ENCODE measurements at places on chromosomes 13 and 19.

GRCh38 chr13:99033814-99034213 lies 56.0 kb upstream of the DOCK9 start:
- DNase-seq: no peak

DNA sequence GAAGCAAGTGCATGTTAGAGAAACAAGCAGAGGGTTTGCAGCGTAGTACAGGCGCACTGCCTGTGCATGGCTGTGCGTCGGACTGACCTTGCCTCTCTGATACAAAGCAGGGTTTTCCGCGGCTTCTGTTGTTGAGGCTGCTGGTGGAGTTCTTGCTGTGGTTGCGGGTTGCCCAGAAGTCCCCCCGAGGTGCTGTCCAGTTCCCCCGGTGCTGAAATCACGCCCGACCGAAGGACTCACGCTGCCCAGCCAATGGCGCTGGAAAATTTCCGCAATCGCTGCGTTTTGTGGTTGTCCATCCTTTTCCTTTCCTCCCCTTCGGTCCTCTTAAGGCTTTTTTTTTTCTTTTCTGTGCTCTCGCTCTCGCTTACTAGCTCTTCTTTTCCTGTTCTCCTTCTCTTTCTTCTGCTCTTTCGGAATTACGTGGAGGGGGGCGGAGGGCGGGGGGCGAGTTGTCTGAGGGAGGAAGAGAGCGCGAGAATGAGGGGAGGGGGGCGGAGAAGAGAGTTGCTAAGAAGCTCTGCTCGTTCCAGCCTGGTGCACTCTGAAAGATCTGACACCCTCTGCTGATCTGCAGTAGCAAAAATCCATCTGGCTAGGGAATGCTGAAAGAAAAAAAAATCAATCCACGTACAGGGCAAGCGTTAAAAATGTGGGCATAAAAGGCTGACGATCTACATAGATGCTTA lies at the start of gene SLITRK1:
Gene SLITRK1 (minus strand): TSS at position 558 of the 689 bp plus-strand sequence. CDS start 967 bp downstream, outside the sequence.
- DNase-seq: no peak

DNA sequence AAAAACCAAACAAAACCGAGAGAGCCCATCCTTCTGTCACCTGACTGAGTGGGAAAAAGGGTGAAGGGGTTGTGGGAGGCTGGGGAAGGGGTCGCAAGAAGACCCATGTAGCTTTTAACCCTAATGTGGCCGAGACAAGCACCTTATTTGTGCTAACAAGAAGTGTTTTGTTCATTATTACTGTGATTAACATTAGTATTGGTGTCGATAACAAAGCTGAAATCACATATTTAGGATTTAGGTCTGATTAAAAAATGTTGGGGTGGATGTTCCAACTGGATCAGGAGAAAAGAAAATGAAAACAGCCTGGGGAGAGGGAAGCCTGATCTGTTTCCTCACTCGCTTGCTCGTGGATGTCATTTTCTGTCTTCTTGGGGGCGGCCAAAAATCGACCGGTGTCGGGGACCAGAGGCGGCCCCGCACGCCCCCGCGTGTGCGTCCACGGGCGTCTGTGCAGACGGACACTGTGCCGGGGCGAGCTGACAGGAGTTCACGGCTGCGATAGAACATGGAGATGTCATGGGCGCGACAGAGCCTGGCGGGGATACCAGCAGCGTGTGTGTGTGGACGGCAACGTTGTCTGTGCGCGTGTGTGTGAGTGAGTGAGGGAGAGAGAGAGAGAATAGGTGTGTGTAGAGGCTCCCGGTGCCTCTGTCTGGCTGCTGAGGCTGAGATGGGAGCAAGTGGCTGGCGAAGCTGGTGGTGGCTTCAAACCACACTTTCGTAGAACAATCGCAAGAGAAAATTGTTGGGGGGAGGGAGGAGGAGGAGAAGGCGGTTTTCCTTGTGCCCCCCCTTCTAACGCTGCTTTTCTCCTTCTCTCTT lies 29.1 kb downstream of the NFIX start:
- DNase-seq: no peak

GRCh38 chr13:76799696-76800095 lies 86.5 kb downstream of the KCTD12 start:
- no peak for DNase-seq

GRCh38 chr13:22536851-22537250 lies 643.9 kb upstream of the SGCG start:
- DNase-seq: no peak

DNA sequence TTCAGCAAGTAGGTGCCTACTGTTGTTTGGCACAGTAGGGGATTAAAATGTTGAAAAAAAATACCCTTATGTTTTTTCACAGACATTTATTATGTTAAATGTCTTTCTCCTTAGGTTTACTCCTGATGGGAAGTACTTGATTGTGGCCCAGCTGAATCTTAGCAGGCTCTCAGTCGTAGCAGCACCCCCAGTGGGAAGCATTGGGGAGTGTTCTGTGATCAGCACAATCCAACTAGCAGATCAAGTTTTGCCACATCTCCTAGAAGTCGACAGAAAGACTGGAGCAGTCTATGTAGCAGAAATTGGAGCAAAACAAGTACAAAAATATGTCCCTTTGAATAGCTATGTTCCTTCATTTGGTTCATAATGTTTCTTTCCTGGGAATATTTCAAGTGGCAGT lies 9.3 kb downstream of the NHLRC3 start:
- DNase-seq: peak; percentile 83

DNA sequence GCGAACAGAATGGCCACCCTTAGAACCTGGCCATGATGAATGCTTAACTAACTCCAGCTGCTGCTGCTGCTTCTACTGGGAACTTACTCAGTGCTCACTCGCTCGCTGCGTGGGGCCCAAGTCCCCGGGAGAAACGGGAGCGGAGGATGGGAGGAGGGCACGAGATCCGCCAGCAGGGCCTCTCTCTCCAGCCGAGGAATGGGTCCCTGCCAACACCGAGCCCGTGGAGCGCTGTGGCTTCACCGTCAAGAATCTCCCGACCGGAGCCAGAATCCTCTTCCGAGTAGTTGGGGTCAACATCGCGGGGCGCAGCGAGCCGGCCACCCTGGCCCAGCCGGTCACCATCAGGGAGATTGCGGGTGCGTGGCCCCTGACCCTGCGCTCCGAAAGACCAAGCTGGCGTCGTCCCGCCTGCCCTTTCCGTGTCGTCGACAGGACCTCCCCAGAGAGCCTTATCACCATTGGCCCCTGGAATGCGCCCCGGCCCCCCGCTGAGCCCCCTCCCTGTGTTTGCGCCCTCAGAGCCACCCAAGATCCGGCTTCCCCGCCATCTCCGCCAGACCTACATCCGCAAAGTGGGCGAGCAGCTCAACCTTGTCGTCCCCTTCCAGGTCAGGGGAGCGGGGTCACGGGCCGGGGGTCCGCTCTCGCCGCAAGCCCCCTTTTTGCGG lies 17.8 kb upstream of the EMC10 start:
- DNase-seq: no peak

DNA sequence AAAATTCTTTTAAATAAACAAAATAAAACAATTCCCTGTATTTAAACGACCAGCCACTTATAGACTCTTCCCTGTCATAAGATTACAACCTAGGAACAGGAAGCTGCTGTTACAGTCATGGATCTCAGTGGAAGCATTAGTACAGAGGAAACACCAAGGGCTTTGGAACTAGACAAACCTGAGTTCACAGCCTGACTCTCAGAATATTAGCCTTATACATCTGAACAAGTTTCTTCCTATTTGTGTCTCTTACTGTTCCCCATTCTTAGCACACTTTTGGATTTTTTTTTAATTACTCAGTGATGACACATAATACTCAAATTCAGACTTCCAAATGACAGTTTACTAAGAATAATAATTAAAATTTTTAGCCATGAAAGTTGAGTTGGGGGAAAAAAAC lies 46.1 kb downstream of the ZDHHC20 start:
- DNase-seq: no peak

DNA sequence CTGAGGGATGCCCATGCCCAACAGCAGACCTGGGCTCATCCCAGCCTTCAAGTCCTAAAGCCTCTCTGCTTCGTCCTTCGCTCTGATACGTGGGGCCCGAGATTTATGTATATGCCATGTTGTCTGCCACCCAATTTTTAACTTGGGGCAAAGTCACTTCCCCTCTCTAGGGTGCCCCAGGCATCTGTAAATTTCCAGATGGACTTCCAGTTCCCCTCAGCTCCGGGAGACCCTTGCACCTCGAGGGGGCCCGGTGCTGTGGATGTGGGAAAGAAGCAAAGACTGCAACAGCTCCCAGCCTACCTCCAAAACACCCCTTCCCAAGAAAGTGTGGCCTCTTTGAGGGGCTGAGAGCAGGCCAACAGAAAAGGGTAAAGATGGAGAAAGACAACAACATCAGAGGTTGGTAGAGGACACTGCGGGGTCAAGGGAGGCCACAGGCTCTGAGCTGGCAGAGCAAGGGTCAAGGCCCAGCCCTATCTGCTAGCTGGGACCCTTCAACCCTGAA lies 97.4 kb downstream of the STK24 start:
- DNase-seq: no peak

- peak; percentile 72 for DNase-seq
Observed at GRCh38 chr19:52343548-52343947, 7.5 kb downstream of the ZNF610 start.

- no peak for DNase-seq
Observed at GRCh38 chr19:4557971-4558941, 1.2 kb downstream of the SEMA6B start.

DNA sequence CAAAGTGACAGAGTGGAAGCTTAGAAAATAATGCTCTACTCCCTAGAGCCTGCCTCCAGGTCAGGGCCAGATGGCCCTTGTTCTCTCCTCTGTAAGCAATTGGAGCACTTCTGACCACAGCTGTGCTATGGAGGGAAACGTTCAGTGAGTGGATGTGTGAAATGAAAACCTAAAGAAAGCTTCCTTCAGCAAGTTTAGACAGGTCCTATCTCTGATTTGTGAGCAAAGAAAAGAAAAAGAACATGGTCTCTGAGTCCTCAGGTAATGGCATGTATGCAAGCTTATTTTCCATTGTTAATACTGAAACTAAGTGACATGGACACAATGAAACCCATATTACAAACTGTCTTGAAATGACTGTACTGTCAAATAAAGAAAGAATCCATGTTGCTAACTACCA lies 1486.8 kb downstream of the EFNB2 start:
- no peak for DNase-seq

DNA sequence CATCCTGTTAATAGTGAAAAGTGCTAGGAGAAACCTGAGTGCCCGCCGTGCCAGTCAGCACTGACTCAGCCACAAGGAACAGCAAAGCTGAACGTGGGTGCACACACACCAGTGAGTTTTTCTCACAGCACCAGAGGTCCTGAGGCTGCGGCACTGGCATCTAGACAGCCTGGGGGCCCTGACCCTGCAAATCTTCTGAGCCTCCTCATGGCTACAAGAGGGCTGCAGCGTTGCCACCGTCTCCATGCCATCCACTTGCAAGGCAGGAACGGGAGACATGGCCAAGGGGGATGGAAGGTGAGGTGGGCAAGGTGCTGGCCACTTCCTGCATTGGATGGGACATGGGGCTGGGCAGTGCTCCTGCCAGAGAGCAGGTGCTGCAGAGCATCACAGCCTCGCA lies 211.2 kb upstream of the SOX1 start:
- DNase-seq: no peak

DNA sequence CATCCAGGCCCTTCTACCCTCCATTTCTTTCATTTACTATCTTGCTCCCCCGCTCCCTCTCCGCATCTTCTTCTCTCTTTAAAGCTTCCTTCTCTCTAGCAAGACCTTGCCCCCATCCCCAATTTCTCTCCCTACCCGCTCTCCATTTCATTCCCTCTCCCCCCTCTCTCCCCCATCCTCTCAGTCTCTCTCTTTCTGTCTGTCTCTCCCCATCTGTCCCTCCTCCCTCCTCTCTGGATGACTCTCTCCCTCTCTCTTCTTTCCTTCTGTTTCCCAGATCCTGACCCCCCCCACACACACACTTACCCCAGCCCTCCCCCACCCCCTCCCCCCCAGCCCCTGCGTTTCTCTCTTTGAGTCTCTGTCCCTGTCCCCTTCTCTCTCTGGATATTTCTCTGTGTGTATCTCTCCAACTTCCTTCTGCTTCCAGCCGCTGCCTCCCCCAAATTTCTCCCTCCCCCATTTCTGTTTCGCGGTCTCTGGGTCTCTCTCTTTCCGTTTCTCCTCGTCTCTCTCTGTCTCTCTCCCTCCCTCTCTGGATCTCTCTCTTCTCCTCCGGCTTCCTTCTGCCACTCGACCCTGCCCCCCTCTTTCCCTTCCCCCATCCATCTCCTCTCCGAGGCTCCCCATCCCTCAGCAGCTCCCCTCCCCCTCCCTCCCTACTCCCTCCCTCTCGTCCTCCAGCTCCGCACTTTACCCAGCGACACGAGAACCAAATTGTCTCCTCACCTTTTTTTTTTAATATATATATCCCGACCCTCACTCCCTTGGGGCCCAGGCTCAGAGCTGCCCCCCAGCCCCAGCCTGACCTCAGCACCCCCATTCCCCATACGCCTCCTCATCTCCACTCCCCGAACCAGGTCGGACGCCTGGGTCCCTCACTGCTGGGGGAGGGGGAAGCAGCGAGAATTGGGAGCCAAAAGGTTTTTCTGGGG lies 3.6 kb upstream of the CACNG8 start:
- no peak for DNase-seq

GRCh38 chr19:16197188-16197621 lies 506 bp upstream of the AP1M1 start:
- DNase-seq: no peak

Measured in T47D (cell line).